ENCODE measurements at places on chromosomes 2 and 18. TPM values are rescaled to one million over a fixed set of nuclear protein-coding genes. Genes with fewer than 3 reads are reported as not detected.

The PSMA8 gene
- not detected for polyA plus RNA-seq

The ATG16L1 gene
- polyA plus RNA-seq: 18.5 TPM

The MC2R gene
- polyA plus RNA-seq: not detected

The IL1B gene
- polyA plus RNA-seq: not detected

The FSHR gene
- 2.2 TPM for polyA plus RNA-seq

The CYP26B1 gene
- polyA plus RNA-seq: 1.2 TPM

The INPP5D gene
- 4.5 TPM for polyA plus RNA-seq

The MAP4K4 gene
- 61.6 TPM for polyA plus RNA-seq

The LOXHD1 gene
- polyA plus RNA-seq: not detected

The EPHA4 gene
- 27.1 TPM for polyA plus RNA-seq

The IL36G gene
- not detected for polyA plus RNA-seq

The KCNG2 gene
- polyA plus RNA-seq: 0.26 TPM

The SULT1C4 gene
- 21.7 TPM for polyA plus RNA-seq

DNA sequence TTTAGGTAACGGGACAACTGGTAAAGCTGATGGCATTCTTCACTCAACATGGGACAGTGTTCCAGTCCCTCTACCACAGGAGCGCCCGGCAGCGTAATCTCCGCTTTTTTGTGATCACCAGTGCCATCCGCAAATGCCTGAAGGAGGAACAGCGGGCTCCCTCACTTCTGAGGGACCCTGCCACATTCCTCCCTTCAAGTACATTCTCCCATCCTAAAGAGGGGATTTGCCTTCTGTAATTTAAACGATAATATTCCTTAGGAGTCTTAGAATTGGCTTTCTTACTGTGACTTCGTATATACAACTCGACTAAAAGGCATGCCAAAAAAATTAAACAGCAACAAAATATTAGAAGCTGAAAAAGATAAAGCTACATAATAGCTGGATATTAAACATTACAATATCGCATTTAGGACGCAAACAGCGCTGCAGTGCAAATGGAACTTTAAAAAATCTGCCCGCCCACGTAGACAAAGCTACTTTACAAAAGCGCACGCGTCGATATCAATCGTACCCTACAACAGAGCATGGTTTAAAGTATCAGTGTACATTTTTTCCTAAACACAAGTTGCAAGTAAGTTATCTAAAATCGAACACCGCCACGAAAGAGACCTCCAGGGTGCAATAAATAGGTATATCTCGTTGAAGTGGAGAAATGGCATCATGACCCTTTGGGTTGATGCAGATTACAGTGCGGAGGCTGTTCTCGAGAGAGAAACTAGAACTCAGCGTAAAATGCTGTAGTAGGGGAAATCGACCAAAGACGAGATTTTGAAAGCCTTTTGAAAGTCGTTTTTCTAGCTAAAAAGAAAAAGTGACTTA is 2.3 kb upstream of the VSNL1 start:
- peak; percentile 5 for DNase-seq

- peak; percentile 53 for DNase-seq
These were observed 126.3 kb downstream of the C2orf74 start for GRCh38 chr2:61288070-61288841.

- peak; percentile 82 for DNase-seq
These were observed 633 bp downstream of the MALT1 start for GRCh38 chr18:58671632-58672564.

GRCh38 chr2:150610670-150611279 is 123.3 kb upstream of the RND3 start:
- DNase-seq: peak; percentile 59

DNA sequence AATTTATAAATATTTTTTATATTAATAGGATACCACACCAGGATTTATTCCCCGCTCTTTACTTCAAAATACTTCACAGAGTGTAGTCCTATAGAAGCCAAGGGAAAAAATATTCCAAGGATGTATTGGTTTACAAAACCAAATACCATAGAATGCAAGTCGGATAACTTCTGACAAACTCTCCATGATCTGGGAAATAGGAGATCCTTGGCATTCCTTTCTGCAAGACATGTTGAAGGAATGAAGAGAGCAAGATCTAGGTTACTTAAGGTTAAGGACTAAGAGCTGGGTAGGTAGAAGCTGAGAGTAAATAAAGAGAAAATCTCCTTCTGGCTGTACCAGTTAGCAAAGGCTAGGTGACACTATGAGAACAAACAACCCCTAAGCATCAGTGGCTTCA is 141.2 kb downstream of the LRATD1 start:
- no peak for DNase-seq

GRCh38 chr2:61770746-61771145 is 83.1 kb downstream of the FAM161A start:
- DNase-seq: no peak

- DNase-seq: no peak
These were observed 85.9 kb downstream of the FANCL start for GRCh38 chr2:58155160-58155778.

DNA sequence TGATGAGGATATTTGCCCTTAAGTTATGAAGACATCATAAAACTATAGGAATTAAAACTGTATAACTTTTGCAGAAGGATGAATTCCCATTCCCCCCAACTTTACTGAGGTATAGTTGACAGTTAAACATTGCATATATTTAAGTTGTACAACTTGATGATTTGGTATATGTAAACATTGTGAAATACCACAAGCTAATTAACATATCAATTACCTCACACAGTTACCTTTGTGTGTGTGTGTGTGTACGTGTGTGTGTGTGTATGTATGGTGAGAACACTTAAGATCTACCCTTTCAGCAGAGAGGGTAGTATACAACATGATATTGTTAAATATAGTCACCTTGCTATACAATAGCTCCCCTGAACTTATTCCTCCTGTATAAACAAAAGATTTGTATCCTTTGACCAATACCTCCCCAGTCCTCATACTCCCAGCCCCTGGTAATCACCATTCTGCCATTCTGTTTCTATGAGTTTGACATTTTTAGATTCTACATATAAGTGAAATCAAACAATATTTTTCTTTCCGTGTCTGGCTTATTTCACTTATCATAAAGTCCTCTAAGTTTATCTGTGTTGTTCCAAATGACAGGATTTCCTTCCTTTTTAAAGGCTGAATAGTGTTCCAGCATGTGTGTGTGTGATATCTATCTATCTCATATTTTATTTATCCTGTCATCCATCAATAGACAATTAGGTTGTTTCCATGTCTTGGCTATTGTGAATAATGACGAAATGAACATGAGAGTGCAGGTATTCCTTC is 48.2 kb upstream of the FAM136A start:
- DNase-seq: no peak

DNA sequence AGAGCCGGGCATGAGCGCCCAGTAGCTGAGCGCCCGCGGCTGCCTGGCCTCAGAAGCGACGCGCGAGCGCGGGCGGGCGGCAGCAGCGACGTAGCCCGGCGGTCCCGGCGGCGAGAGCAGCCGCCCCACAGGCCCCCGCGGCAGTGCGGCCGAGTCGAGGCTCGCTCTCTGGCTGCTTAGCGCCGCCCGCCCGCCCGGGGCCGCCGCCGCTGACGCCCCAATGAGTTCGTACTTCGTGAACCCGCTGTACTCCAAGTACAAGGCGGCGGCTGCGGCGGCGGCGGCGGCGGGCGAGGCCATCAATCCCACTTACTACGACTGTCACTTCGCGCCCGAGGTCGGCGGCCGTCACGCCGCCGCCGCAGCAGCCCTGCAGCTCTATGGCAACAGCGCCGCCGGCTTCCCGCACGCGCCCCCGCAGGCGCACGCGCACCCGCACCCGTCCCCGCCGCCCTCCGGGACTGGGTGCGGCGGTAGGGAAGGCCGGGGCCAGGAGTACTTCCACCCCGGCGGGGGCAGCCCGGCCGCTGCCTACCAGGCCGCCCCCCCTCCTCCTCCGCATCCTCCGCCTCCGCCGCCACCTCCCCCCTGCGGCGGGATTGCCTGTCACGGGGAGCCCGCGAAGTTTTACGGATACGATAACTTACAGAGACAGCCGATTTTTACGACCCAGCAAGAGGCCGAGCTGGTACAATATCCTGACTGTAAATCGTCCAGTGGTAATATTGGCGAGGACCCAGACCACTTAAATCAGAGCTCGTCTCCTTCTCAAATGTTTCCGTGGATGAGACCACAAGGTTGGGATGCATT is 847 bp downstream of the HOXD8 start:
- DNase-seq: peak; percentile 65

- DNase-seq: no peak
These were observed 15.7 kb upstream of the GPC1 start for GRCh38 chr2:240419723-240420122.

DNA sequence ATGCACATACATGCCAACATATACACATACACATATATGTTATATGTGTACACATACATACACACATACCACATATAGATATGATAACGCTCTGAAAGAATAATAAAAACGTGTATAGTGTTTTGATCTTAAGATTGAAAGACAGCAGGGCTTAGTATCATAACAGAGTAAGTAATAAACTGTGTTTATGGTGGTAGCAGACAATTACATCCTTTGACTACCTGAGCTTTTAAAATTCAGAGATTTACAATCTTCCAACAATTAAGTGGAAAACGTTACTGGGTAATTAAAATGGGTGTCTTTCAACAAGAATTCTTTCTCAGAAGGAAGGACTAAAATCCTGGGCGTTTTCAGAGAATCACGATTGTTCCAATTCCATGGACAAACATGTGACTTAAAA is 552.4 kb downstream of the EPHA4 start:
- no peak for DNase-seq

DNA sequence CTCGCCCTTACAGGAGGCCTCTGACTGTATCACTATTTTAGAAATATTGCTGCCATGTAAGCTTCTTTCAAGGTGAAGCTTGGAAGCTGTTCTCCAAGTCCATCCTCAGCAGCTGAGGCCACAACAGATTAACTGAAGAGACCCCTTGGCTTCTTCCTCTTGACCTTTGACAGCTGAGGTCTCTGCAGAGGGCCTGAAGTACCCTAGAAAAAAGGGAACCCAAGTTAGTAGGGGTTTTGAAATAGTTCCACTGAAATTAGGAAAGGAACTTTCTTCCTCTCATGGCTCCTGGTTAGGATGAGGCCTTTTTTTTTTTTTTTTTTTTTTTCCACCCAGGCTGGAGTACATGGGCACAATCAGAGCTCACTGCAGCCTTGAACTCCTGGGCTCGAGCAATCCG is 15.5 kb upstream of the IHH start:
- no peak for DNase-seq

GRCh38 chr2:201842131-201842860 is 36.0 kb downstream of the CDK15 start:
- no peak for DNase-seq

DNA sequence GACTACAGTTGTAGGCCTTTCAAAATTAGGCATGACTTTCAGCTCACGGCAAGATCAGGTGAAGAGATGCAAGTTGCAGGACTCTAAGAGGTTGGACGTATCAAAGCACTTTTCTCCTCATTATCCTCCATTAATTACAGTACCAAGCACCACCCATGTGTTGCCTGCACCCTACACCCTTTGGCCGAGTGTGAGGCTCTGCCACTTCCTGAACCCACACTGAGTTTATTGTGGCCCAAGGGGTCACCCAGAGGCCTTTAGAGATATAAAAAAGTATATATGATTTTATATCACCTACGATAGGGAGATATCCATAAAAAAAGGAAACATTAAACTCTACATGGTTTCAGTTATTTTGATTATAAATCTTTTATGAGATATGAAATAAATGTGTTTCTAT is 2.8 kb downstream of the UGT1A8 start:
- DNase-seq: no peak

GRCh38 chr2:201108341-201108740 is 7.6 kb upstream of the CFLAR start:
- DNase-seq: no peak

DNA sequence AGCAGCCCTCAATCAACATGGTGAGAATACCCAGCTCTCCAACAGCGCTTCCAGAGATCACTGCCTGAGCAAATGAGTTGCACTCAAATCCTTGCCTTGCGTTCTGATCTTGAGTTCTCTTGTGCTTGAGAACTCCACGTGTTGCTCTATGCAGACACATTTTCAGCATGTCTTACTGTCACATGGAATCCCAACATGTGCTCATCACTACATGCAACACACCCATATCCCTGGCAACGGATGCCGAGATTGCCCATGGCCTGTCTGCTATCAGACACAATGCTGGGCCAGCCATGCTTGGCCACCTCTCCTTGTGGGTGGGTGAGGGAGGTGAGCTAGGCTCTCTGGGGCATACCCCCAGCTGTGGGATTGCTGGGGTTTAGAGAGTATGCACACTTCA is 91.9 kb upstream of the LDAH start:
- no peak for DNase-seq

- DNase-seq: peak; percentile 37
These were observed 180.4 kb downstream of the FAM124B start for GRCh38 chr2:224221455-224221913.

DNA sequence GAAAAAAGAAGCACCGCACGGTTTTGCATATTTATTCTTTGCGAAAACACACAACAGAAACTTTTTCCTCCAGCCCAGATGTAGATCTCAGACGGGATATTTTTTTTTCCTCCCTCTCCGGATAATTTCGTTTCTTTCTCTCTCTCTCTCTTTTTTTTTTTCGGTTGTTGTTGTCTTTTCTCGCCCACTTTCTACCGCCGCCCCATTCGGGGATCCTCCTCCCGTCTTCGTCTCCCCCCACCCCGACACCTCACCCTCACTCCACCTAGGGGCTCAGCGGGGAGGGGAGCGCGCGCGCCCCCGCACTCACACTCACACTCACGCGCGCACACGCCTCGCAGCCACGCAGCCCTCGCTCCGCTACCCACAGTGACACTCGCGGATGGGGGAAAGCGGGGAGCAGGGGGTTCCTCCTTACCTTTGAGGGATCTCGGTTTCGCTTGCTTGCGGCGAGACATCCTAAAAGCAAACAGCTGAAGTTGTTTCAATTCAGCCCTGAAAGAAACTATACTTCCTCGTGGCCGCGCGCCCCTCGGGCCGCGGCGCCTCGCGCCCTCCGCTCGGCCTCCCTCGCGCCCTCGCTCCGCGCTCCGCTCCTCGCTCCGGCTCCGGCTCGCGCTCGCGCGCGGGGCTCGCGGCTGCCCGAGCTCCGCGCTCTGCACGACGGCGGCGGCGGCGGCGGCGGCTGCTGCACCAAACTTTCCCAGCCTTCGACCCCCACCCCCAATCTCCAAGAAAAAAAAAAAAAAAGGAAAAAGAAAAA is 1.3 kb downstream of the ZNF521 start:
- peak; percentile 65 for DNase-seq

DNA sequence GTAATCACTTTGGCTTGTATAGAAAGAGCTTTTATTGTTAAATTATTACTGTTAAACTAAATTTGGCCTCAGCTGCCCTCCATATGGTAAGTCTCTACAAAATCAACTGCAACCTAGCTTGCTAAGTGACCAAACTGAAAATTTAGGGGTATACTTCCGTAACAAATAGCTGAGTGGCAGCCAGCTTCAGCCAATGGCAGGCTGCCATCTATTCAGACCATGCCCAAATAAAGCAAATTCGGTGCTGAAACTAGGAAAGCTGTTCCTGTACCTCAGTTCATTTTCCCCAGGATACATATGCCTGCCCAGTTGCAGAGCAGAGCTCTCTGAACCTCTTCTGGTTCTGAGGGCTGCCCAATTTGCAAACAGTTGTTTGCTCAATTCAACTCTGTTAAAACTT is 94.8 kb downstream of the EML6 start:
- no peak for DNase-seq

- no peak for DNase-seq
These were observed 334.7 kb upstream of the GULP1 start for GRCh38 chr2:187956906-187957534.
